Right renal pelvis (tissue), 4 donors: ENCODE measurements at places on chromosomes 6 and 20. TPM values are rescaled to one million over a fixed set of nuclear protein-coding genes. Genes with fewer than 3 reads are reported as not detected.

Gene HM13
- 127 TPM for polyA plus RNA-seq

Gene XKR7
- polyA plus RNA-seq, result 0.39 TPM

Gene PI16
- polyA plus RNA-seq, result 2.9 TPM

Gene BPI
- polyA plus RNA-seq, result 0.80 TPM

Gene LINC00237
- not detected for polyA plus RNA-seq

Gene CTSZ
- 79.1 TPM for polyA plus RNA-seq

Gene B3GAT2
- 1.6 TPM for polyA plus RNA-seq

Gene TRIM31
- not detected for polyA plus RNA-seq

Gene FAM135A
- 32.8 TPM for polyA plus RNA-seq

DNA sequence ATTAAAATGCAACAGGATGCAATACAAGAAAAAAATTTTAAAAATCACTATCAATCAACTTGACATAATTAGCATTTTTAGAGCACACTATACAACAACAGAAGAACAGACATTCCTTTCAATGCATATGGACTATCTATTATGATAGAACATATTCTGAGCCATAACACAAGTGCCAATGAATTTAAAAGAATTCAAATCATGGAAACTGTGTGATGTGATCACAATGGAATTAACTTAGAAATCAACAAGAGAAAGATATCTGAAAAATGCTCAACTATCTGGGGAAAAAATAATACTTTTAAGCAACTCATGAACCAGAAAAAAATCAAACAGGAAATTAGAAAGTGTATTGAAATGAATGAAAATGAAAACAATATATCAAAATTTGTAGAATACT lies 106.3 kb downstream of the ADTRP start:
- DNase-seq, result no peak

DNA sequence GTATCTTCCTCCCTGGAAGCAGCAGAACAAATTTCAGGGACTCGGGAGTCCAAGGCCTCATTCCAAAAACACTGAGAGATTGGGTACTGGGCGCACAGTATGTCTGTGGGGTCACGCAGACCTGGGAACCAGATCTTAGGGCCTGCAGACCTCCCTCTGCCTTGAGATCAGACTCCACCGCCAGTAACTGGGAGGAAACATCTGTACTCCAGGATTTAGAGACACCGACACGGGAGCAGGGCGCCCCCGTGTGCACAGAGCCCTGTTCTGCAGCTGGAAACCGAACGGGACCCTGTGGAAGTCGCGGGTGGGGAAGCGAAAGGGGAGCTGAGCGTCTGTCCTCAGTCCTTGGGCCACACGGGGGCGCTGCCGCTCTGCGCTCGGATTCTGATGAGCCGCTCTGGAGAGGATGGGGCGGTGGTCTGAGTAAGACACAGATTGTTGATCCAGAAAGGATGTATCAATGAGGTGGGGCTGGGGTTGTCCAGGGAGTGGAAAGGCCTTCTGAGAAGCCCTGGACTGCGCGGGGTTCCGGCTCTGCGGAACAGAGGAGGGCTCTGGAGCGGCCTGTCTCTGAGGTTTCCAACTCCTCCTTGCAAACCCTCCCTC lies 35.7 kb upstream of the HLA-E start:
- DNase-seq, result peak; percentile 71

DNA sequence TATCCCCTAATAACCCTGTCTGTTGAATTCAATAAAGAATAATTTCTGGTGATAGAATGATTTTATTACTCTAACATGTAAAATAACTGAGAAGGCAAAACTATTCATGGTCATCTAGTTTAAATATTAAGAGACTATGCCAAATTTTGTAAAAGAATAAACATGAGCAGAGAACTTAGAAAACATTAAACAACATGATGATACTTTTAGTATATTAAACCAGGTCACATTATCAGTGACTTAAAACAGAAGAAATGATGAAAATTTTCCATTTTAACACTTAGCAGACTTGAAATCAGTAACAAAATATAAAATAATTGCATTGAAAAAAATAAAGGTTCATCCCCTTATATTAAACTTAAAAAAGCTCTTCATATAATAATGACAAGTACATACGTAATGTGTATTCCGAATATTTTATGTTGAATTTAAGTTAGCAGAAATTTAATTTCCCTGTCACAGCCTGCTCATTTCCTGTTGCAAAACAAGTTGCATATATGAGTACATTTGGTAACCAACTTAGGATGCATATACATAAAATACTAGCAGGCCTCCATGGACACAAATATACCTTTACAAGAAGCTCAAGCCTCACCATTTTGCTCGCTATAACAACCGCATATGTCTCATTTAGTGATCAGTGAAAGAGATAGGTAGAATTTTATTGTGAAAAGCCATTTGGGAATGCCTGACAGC lies 40.6 kb downstream of the DTNBP1 start:
- no peak for DNase-seq

DNA sequence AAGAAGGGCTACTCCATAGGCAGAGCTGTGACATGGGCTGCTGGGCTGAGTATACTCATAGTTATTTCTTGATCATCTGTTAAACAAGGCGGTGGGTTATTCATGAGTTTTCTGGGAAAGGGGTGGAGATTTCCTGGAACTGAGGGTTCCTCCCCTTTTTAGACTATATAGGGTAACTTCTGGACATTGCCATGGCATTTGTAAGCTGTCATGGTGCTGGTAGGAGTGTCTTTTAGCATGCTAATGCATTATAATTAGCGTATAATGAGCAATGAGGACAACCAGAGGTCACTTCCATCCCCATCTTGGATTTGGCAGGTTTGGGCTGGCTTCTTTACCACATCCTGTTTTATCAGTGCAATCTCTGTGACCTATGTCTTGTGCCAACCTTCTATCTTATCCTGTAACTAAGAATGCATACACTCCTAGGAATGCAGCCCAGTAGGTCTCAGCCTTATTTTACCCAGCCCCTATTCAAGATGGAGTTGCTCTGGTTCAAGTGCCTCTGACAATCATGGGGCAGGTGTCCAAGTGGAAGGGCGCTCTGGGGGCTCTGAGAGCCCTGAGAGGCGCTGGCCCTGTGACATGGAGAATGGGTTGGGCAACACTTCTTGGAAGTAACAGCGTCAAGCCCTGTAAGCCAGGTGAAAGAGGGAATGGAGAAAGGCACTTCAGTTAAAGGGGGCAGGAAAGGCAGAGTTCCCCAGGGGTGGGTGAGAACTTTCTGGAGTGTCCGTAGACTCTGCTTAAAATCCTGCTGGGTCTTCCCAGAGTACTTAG lies 354.2 kb upstream of the SULF2 start:
- no peak for DNase-seq

GRCh38 chr6:43142101-43142500 lies 29.0 kb upstream of the SRF start:
- no peak for DNase-seq

GRCh38 chr6:31042806-31043205 lies 32.5 kb downstream of the MUC22 start:
- DNase-seq, result peak; percentile 20

DNA sequence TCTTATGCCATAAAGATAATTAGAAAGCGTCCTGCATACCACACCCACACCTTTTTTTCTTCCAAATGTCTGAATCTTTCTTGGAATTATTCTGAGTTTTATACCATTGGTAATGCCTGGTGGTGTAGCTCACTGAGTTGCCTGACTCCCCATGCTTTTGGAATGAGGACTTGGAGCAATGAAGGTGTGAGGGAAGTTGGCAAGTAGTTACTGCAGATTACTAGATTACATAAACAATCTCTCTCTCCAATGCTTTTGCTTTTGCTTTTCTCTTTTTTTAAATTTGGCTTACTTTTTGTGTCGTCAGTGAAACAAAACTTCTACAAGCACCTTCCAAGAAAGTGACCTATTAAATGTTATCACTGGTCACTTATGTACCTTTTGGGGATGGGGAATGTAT lies 406.1 kb upstream of the SOX4 start:
- no peak for DNase-seq

- peak; percentile 93 for DNase-seq
Measured at GRCh38 chr20:56468316-56469076, at the start of gene RTF2. Gene RTF2 (plus strand): TSS chr20:56468627. CDS start chr20:56468698, 71 bp downstream.

GRCh38 chr20:40803381-40803780 lies 114.3 kb upstream of the MAFB start:
- no peak for DNase-seq

- DNase-seq, result no peak
Measured at GRCh38 chr20:44704551-44704971, 10.6 kb upstream of the CCN5 start.
